ENCODE measurements at places on chromosomes 12 and 14. TPM values are rescaled to one million over a fixed set of nuclear protein-coding genes. Genes with fewer than 3 reads are reported as not detected.

The GRIN2B gene
- total RNA-seq: 1.4 TPM

The PYM1 gene
- total RNA-seq: 31.5 TPM

The CIT gene
- total RNA-seq: 1.8 TPM

The LRP6 gene
- 40.9 TPM for total RNA-seq

The BEST3 gene
- 1.0 TPM for total RNA-seq

The PLA2G1B gene
- not detected for total RNA-seq

The NPFF gene
- total RNA-seq: not detected

The IKBIP gene
- total RNA-seq: 130 TPM

The RTL1 gene
- 0.18 TPM for total RNA-seq

The ATL1 gene
- total RNA-seq: 15.8 TPM

The AHNAK2 gene
- 34.3 TPM for total RNA-seq

The AMDHD1 gene
- total RNA-seq: 0.52 TPM

The LRCOL1 gene
- total RNA-seq: not detected

The OAS2 gene
- total RNA-seq: 94.2 TPM

The CLEC4A gene
- 0.32 TPM for total RNA-seq

The IRF9 gene
- 89.4 TPM for total RNA-seq

The HRK gene
- total RNA-seq: 2.1 TPM

The SERPINA6 gene
- not detected for total RNA-seq

The FAM186B gene
- total RNA-seq: 0.57 TPM

The CYP27B1 gene
- 1.5 TPM for total RNA-seq

The LRRC10 gene
- total RNA-seq: not detected

The SYCP3 gene
- not detected for total RNA-seq

The A2M gene
- 10.7 TPM for total RNA-seq

The CLECL1 gene
- not detected for total RNA-seq

The SETD3 gene
- total RNA-seq: 62.8 TPM

The CCDC197 gene
- total RNA-seq: not detected

The CCND2 gene
- total RNA-seq: 607 TPM

All from astrocyte (in vitro differentiated cells and primary cell).